T-cell (primary cell): ENCODE measurements at places on chromosomes 5 and 9. TPM values are rescaled to one million over a fixed set of nuclear protein-coding genes. Genes with fewer than 3 reads are reported as not detected.

- DNase-seq: no peak
Observed at GRCh38 chr9:98884849-98885248, 58.9 kb upstream of the COL15A1 start.

DNA sequence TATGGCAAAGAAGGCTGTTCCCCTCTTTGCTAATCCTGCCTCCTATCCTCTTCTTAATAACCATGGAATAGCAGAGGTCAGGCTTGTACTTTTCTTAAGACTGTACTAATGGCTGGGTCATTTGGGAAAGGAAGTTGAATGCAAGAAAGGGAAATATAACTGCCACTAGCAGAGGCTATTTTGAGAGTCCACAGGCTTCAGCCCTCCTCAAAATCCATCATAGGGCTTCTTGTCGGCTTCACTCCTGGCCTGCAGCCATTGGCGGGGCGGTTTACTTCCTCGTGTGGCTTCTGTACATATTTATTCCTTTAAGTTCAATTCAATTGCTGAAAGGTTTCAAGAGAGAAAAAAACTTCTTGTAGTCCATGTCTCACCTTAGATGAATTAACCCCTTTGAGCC lies 2.8 kb upstream of the PARP8 start:
- DNase-seq: peak; percentile 3

Gene RLN2
- total RNA-seq: 4.5 TPM

GRCh38 chr5:79699763-79700400 lies 10.2 kb downstream of the CMYA5 start:
- no peak for DNase-seq

DNA sequence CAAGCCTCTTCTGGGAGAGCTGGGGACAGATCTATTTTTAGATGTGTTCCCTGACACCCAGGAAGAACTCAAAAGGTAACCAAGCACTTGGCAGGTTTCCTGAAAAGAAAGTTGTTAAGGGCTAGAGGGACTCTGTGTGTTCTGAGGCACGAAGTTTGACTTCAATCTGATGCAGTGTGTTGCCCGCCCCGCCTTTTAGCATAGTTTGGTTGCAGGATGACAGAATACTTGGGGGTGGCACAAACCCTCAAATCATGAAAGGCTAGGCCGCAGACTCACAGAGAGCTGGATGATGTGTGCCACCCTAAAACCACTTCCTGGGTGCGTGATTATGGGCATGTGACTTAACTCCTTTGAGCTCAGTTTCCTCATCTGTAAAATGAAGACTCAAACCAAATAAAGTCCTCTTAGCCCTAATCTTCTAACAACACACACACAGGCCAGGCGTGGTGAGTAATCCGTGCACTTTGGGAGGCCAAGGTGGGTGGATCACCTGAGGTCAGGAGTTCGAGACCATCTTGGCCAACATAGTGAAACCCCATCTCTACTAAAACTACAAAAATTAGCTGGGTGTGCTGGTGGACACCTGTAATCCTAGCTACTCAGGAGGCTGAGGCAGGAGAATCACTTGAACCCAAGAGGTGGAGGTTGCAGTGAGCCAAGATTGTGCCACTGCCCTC lies 12.8 kb upstream of the NDFIP1 start:
- DNase-seq: peak; percentile 85

DNA sequence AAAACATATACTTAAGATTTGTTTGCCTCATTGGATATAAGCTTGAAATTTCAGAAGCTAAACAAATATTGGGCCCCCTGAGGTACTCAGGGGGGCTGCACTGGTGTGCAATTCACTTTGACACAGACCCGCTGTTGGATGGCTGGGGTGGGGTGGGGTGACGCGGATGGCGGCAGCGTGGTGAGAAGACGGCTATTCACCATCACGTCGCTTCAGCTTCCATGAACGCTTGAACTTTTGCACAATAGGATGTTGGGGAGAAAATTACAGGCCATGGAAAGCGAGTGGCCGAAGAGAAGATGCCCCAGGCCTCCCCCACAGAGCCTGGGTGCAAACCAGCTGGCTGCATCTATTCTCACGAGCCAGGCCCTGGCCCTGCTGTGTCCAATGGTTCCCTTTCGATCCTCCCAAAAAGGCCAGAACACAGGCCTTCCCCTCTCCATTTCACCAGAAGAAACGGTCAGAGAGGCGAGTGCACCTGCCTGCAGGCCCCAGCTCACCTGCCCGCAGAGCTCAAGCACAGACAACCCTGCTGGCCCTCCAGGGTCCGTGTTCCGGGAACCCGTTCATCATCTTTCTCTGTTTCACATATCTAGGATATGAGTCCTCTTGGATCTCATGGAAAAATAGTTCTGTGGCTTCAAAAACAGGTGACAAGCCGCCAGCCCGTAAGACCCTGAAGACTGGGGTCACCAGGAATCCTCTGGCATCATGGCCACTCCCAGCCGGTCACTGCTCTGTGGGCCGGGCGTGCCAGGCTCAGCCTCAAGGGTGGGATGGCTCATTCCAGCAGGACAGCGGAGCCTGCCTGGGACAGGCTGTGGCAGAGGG lies 46.8 kb upstream of the SARDH start:
- no peak for DNase-seq

Gene NKD2
- not detected for total RNA-seq

DNA sequence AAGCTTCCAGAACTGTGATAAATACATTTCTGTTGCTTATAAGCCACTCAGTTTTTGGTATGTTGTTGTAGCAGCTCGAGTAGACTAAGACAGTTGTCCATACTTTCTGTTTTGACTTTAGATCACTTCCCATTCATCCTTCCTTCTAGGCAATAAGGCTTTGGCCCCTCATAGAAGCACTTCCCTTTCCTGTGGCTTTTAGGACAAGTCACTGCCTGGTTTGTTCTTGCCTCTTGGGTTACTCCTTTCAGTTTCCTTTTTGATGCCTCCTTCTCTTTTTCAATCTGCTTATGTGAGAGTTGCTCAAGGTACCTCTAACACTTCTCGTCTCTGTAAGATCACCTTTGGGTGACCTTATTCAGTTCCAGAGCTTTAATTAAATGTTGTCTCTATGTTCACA lies 72.4 kb upstream of the NTRK2 start:
- DNase-seq: no peak

Gene SPATA31E1
- total RNA-seq: not detected

DNA sequence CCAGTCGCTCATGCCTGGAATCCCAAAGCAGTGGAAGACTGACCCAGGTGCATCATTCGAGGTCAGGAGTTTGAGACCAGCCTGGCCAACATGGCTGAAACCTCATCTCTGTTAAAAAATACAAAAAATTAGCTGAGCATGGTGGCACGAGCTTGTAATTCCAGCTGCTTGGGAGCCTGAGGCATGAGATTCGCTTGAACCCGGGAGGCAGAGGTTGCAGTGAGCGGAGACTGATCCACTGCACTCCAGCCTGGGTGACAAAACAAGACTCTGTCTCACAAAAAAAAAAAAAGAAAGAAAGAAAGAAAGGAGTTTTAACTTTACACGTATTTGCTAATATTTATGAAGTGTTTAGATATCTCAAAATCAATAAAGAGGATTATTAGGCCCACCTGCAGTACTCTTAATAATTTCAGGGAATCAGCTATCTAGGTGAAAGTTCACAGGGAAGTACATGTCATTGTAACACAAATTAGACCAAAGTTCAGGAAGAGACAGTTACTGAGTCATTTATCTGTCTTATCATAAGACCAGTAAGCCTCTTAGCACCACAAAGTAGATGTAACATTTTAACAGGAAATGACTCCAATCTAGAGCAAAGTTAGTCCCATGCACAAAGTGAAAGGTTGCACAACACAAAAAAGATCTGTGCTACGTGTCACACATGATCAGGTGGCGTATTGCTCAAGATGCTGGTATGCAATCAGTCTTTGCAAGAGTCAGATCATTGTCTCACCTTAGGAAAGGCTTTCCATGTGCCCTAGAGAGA lies 34.1 kb upstream of the PLIN2 start:
- DNase-seq: no peak

Gene IL9
- total RNA-seq: not detected

GRCh38 chr5:154197801-154198491 lies 7.4 kb downstream of the GALNT10 start:
- peak; percentile 57 for DNase-seq

Gene TMEM161B
- 28.2 TPM for total RNA-seq

DNA sequence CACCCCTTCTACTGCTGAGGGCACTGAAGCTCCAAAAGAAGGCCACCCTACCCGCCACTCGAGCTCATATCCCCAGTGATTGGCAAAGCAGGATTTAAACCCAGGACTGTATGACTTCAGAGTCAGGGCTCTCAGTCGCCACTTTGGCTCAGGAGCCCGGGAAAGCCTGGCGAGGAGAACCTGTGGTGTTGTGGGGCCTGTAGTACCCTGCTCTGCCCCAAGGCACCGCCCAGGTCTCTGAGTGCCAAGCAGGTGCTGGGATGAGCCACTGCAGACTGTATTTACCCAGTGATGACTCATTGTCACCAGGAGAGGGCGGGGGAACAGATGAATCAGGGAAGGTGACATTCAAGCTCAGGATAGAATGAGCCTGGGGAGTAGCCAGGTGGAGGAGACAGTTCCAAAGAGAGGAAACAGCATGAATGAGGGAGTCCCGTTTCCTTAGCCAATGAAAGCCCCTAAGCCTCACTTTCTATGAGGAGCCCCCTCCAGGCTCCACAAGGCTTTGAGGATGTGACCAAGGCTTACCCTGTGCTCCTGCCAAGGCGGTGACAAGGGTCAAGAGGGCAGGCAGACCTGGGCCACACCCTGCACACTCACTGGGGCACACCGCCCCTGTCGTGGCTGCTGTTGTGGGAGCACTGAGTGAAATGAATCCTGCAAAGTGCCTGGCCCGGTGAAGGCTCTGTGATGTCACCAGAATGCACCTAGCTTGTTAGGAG lies 17.8 kb upstream of the DPM2 start:
- DNase-seq: peak; percentile 71

Gene FAXDC2
- 0.44 TPM for total RNA-seq

Gene PTGES
- total RNA-seq: not detected

GRCh38 chr9:70563010-70563409 lies 148.6 kb upstream of the KLF9 start:
- DNase-seq: no peak

Gene ZNF462
- total RNA-seq: 1.1 TPM

DNA sequence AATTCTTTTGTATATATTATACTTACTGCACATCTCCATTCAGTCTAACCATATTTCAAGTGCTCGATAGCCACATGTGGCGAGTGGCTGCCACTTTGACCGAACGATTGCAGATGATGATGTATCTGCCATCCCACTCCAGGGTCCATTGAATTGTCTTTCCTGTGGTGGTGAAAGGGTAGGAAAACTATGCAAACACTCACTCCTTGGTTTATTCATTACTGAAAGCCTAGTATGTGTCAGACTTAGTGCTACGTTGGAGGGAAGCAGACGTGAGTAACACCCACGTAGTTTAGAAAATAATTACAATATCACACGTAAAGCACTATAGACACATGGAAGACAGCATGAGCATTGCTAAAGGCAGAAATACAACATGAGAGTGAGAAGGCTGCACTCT lies 353.7 kb downstream of the CSNK1G3 start:
- DNase-seq: no peak

- DNase-seq: no peak
Observed at GRCh38 chr5:172870291-172870714, 36.3 kb downstream of the ERGIC1 start.

DNA sequence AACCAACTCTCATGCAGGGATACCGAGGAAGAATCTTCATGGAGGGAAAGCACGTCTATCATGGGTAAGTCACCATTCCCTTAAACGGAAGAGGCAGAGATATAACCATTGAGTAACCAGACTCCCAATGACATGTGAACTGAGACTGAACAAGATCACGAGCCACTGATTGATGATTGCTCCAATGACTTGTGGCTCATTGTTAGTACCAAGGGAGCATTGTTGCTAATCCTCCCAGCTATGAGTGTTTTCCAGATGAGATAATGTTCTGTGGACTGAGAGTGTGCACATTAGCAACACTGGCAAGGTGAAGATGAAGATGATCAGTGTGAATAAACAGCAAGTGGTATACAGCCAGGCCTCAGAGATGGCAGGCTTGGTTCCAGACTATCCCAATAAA lies 219.2 kb upstream of the MAP3K1 start:
- no peak for DNase-seq

GRCh38 chr9:134548185-134548584 lies 93.4 kb upstream of the COL5A1 start:
- DNase-seq: no peak

Gene GABRP
- total RNA-seq: not detected

Gene WNT8A
- not detected for total RNA-seq

- DNase-seq: no peak
Observed at GRCh38 chr9:3281399-3281798, 244.4 kb downstream of the RFX3 start.

DNA sequence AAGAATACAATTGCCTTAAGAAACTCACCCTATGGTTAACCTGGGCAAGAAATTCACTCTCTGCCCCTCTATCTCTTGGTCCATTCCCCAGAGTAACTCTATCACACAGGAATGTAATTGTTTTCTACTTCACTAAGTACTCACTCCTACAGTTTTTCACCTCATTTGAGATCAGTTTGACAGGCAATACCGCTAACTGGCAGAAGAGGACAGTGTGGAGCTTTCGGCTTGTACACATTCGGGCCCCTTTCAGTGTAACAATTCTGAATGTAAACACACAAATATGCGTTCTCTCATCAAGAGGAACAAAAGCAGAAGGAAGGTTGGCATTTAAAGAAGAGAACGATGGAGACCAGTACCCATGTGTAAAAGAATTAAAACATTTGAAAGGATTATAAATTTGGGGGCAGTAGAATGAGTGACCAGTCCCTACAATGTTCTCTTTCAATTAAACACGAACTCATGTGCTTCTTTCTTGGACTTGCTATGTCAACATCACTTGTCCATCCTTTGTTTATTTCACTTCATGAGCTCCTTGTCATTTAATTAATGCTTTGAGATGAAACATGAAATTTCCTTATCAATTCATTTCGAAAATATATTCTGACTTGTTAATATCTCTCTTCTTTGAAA lies 188.5 kb upstream of the GRAMD2B start:
- DNase-seq: no peak

DNA sequence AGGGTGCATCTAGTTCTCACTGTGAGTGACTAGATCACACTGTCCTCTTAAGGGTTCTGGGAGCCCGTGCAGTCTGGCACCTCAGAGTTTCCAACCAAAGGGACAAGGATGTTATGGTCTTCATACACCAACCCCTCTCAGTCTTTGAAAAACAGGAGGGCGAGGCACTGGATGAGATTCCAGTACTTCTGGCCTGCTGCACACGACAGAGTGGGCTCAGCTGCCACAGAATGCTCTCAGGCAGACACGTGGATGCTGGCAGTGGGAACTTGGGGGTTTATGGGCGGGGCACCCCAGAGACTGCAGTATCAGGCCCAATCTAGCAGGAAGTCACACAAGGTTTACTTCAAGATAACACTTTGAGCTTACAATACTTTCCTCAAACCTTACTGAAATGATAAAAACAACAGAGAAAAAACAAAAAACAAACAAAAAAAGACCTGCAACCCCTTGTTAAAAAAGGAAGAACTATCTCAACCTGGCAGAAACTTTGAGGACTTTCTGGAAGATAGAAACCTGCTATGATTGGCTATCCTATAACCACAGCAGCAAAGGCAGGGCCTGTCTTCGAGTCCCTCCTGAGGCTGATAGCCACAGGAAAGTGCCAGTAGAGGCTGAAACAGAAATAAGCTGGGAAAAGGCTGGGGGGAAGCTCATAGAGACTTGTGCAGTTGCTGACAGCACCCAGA lies 28.3 kb upstream of the TGFBR1 start:
- no peak for DNase-seq

Gene SPINK4
- total RNA-seq: not detected

Gene UGT3A2
- total RNA-seq: not detected
